ENCODE measurements at places on chromosomes 4 and X.

GRCh38 chr4:151166636-151167035 lies 67.2 kb downstream of the RPS3A start:
- DNase-seq: no peak

GRCh38 chr4:27881705-27882104 lies 1021.1 kb downstream of the STIM2 start:
- no peak for DNase-seq

DNA sequence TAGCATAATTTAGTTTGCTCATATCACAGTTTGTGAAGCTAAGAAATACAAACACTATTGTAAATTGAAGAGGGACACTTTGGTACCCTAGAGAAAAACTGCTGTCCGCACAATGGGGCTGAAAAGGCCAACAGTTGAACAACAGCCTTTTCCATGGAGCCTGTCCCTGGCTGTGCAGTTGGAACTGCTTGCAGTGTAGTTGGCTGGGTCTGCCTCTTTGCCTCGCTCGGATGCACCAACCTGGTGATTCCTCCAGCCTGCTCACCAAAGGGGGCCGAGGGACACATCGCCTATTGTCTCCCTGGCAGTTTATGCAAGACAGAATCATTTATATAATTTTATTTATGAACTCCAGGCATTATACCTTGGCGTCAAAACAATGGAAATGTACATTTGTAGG lies 16.5 kb upstream of the GALNT7 start:
- DNase-seq: no peak

DNA sequence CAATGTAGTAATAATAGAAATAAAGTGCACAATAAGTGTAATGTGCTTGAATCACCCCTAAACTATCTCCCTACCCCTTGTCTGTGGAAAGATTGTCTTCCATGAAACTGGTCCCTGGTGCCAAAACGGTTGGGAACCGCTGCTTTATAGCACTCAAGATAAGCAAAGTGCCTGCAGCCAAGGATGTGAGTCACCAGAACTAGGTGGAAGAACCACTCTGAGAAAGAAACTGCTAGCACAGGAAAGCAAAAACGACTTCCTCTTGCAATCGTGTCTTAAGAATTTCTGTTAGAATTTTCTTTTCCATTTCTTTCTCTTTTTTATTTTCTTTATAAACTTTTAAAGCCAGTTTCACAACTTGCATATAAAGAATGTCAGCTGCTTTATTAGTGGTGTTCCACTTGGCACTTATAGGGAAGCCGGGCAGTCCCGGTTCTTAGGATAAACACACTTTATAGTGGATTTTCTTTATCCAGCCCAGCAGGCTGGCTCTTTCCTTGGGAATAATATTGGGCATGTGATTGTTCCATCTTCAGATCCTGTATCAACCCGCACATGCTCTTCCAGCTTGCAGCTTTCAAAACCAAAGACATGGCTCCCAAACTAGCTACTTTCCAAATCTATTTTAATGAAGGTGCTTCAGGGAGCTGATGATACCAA lies 32.3 kb upstream of the CXCL8 start:
- no peak for DNase-seq

- DNase-seq: no peak
These were observed 187.0 kb downstream of the AASDH start for GRCh38 chr4:56200275-56200674.

GRCh38 chrX:39721566-39722279 lies 376.0 kb downstream of the BCOR start:
- DNase-seq: no peak

DNA sequence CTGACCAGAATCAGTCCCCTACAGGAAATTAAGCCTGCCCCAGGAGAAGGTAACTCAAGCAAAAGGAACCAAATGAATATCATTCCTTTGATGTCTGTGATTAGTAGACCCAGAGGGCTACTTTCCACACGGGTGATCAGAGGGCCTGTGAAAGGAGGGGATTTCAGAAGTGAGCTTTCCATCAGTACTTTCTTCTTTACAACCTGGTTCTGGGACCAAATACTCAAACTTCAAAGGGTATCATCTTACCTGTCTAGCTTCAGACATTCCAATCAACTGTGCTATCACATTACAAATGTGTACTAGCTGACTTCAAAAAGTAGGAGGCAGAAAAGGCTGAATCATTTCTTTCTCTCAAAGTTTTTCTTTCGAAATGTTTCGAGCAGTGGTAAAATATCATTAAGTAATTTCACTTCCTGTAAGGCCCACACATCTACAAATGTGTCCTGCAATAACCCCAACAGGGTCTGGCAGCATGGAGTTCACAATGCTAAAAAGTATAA lies 23.9 kb downstream of the ACSL4 start:
- DNase-seq: no peak

DNA sequence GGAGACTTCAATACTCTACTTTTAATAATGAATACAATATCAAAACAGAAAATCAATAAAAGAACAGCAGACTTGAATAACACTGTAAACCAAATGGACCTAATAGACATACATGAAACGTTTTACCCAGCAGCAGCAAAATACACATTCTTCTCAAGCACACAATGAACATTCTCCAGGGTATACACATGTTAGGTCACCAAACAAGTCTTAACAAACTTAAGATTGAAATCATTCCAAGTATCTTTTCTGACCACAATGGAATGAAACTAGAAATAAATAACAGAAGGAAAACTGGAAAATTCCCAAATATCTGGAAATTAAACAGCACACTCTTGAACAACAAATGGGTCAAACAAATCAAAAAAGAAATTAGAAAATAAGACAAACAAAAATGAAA lies 145.0 kb upstream of the CT83 start:
- DNase-seq: no peak

DNA sequence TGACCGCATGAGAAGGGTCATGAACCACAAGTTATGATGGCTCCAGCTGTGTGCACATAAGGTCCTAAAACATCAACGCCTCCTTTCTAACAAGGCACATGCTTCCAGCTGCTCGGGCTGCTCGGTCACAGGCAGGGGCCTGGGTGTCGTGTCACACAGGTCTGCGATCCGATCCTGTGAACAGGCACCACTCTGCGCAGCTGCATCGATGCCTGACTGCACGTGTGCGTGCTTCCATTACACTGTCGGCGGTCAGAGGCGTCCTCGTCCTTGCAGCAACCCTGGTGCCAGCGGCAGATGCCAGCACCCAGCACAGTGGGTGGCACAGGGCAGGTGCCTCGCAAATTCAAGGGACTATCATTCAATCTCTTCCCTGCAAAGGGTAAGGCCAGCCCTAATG lies 23.9 kb downstream of the ZFYVE28 start:
- no peak for DNase-seq

GRCh38 chr4:72314869-72315268 lies 254.2 kb downstream of the ADAMTS3 start:
- DNase-seq: no peak

GRCh38 chrX:2589186-2590020 lies 88.6 kb upstream of the DHRSX start:
- DNase-seq: no peak

GRCh38 chr4:113587640-113588275 lies 173.8 kb downstream of the CAMK2D start:
- DNase-seq: no peak

- no peak for DNase-seq
These were observed 57.7 kb downstream of the KLHL13 start for GRCh38 chrX:118058924-118059323.

DNA sequence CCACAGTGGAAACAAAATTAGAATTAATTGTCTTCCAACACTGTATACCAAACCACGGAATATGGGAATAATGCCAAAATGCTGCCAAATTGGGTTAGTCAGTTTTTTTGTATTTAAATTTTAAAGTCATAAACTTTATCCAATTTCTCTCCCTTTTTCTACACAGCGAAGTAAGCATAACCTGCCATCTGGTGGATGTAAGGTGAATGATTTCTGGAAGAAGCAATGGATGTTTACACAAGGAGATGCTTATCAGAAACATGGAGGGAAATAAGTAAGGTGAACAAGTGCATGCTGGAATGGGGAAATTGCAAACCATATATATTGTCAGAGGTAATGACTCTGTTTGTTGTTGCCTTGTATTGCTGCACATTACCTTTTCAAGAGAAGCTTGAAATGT lies 691.9 kb downstream of the TECRL start:
- peak; percentile 27 for DNase-seq

- no peak for DNase-seq
These were observed 151.0 kb upstream of the PSAPL1 start for GRCh38 chr4:7585768-7586167.

- no peak for DNase-seq
These were observed 112.4 kb upstream of the CXCL13 start for GRCh38 chr4:77493120-77493752.

- no peak for DNase-seq
These were observed 80.4 kb downstream of the LDB2 start for GRCh38 chr4:16818005-16818404.

- DNase-seq: no peak
These were observed 134.9 kb downstream of the KCTD8 start for GRCh38 chr4:44313702-44314101.

- DNase-seq: no peak
These were observed 19.0 kb downstream of the USP53 start for GRCh38 chr4:119231491-119231890.

GRCh38 chr4:63493265-63493664 lies 916.0 kb downstream of the TECRL start:
- no peak for DNase-seq

GRCh38 chrX:1400742-1401471 lies 9.0 kb upstream of the SLC25A6 start:
- DNase-seq: no peak

- no peak for DNase-seq
These were observed 453.9 kb downstream of the GPAT3 start for GRCh38 chr4:83989835-83990234.

DNA sequence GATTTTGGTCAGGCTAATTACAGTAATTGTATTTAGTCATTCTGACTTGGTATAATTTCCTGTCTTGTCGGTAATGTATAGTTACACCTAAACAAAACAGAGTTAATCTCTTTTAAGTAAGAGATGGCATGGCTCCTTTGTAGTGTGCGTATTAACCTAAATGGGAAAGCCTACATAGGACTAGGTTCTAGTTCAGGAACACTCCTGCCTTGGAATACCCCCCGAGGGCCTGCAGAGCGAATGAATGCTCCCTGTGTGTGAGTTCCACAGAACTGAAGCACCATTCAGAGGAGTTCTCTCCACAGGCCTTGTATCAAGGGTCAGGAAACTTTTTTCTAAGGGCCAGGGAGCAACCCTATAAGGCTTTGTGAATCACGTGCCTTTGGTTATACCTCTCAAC lies 44.9 kb upstream of the STIM2 start:
- DNase-seq: no peak

- no peak for DNase-seq
These were observed 128.3 kb upstream of the TRIM2 start for GRCh38 chr4:153075836-153076518.

DNA sequence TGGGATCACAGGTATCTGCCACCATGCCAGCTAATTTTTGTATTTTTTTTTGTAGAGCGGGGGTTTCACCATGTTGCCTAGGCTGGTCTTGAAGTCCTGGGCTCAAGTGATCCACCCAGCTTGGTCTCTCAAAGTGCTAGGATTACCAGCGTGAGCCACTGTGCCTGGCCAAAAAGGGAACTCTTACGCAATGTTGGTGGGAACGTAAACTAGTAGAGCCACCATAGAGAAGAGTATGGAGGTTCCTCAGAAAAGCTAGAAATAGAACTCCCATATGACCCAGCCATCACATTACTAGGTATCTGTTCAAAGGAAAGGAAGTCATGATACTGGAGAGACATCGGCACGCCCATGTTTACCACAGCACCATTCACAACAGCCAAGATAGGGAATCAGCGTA lies 85.9 kb downstream of the PRKX start:
- no peak for DNase-seq

- DNase-seq: no peak
These were observed 471.8 kb upstream of the FTHL17 start for GRCh38 chrX:31543634-31544033.

- DNase-seq: no peak
These were observed 85.3 kb upstream of the GPR101 start for GRCh38 chrX:137119049-137119448.

- no peak for DNase-seq
These were observed 200.7 kb upstream of the ANKRD50 start for GRCh38 chr4:124913237-124913636.

- no peak for DNase-seq
These were observed 16.7 kb upstream of the RBM41 start for GRCh38 chrX:107135049-107135964.

DNA sequence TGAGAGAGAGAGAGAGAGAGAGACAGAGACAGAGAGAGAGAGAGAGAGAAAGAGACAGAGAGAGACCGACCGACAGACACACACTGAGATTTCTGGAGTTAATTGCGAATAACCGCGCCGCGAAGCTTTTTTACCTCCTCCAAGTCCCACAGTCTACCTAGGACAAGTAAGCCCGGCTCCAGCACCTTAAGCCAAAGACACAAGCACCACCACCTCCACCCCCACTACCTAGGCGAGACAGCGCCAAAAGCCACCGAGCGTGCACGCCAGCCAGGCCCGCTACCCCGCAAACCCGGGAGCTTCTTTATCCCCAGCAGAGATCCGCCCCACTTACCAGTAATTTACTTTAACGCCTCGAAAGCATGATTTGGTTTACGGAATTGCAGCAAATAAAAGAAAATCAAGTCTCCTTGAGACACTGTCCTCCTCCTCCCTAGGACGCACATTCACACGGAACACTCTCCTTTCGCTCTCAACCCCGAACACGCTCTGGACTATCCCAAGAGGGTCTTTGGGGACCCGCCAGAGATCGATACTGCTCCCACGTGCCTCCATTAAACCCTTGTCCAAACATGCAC lies 649.6 kb upstream of the DIPK2B start:
- DNase-seq: peak; percentile 35

GRCh38 chr4:143351774-143352451 lies 15.2 kb downstream of the GAB1 start:
- DNase-seq: peak; percentile 90
